ENCODE measurements at places on chromosomes 3 and 15.
A peak's percentile ranks its signal among the peaks of the same experiment; 100 is the strongest.

- DNase-seq: peak; percentile 69
Observed at GRCh38 chr3:125141596-125142419, 70.7 kb downstream of the SLC12A8 start.

DNA sequence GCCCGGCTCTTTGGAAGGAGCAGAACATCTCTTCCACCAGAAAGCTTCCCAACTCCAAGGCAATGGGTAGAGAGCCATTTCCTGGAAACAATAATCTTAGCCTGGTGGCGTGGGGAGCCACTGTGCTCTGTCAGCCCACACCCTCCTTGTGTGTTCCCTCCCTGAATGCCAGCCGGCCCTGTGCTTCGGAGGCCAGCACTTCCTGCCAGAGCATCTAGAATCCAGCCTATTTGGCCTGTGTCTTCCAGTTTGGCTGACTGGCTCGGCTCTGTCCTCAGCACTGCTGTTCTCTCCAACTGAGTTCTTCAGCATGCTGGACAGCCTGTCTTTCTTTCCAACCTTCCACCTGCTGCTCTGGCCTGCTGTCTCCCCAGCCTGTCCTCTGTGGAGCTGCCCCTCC, 349.3 kb downstream of the MFSD1 start:
- no peak for DNase-seq

DNA sequence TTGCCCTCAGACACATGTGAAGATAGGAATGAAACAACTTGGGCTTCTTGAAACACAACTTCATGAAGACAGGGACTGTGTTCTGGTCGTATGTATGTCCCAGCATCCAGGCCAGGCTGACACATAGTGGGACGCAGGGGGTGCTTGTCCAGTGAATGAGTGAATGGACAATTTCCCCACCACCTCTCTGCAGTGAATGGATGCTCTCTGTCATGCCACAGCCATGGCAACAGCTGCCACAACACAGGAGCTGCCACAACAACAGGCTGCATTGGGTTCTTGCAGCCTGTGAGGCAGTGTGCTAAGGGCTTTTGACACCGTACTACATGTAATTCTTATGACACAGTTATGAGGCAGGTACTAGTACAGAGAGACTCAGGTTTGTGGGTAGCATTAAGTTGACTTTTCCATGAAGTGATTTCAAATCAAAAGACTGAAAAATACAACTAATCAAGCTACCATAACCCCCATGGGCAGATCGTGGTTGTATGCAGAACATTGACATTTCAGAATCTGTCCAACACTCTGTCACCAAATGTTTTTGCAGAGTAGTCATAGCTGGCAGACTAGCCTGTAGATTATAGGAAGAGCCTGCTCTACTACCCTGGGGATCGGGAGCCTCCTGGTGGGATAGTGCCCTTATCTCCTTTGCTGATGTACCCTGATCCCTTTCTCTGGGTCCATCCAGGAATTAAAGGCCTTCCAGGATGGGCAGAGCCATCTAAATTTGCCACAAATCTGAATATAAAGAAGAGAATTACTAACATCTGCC, 40.8 kb downstream of the CLSTN2 start:
- DNase-seq: no peak

GRCh38 chr15:41161736-41162135, 45.7 kb upstream of the INO80 start:
- DNase-seq: no peak

- DNase-seq: no peak
Observed at GRCh38 chr3:188330138-188330537, 176.2 kb downstream of the LPP start.

DNA sequence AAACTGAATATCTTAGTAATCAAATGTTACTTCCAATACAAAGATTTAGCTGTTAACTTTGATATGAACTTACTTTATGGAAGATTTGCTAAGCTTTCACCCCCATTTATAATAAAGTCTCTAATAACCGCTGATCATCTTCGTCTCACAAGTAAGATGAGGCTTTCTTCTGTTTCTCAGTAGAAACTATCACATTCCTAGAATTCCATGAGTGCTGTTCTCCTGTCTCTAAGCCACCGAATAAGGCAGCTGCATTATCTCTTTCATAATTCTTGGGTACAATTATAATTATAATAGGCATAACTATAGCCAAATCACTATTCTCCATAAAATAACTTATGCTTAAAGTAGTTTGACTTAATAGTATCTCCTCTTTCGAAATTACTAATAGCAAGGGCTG, 18.3 kb upstream of the SETMAR start:
- no peak for DNase-seq

DNA sequence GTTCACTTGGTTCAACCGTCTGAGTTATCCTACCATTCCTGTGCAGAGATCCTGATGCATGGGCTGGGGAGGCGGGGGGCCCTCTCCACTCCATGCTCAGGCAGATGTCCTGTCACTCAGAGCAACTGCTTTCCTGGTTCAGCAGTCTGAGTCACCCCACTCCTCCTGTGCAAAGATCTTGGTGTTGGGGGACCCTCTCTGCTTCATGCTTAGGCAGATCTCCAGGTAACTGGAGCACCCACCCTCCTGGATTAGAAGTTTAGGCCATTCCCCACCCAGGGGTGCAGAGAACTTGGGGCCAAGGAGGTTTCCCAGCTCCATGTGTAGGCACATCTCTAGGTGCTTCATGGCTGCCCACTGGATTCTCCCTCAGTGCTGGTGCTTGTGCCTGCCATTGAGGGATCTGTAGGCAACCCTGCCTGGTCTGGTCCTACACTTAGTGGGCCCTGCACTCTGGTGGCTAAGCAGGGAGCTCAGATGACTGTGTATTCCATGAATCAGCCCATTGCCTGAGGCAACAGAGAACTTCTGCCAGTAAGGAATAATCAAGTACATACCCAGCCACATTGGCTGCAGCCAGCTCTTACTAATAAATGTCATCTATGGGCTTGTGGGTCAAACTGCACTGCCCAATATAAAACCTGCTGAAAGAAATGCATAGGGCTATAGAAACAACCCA, 465.4 kb upstream of the THBS1 start:
- DNase-seq: no peak

- no peak for DNase-seq
Observed at GRCh38 chr3:114411811-114412803, 118.3 kb downstream of the TIGIT start.

- DNase-seq: no peak
Observed at GRCh38 chr3:8239718-8240695, 261.6 kb upstream of the LMCD1 start.

DNA sequence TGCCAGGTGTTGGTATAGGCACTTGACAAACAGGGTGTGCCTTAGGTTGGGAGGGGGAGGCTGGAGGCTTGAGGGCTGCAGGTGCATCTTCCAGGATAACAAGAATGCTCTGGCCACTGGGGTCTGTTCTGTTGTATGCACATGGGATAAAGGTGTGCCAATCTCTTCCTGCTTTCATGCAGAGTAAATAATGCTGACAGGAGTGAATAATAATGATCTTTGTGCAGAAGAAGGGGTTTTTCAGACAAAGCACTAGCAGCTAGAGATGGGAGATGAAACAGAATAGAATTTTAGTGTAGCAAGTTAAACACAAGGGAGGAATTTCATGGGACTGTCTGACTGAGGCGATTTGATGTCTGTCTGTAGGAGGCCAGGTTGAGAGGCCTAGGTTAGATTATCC, 1.9 kb upstream of the ROPN1 start:
- no peak for DNase-seq

DNA sequence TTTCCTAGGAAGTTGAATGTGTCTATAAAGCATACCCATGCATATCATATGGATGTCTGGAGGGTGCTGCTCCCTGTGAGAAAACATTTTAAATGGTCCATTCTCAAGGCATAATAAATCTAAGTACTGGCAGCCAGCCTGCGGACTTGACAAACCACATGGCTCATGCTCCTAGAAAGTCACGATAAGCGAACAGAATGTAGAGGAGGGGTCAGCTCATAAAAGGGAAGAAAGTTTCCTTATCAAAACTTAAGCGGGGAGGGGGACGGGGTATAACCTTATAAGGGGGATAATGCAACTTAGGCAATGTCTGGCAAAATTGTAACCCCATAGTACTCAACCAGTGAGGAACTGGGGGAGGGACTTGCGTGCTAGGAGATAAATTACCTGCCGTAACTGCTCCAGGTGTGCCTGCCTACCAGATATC, 159.8 kb upstream of the LMCD1 start:
- DNase-seq: no peak

DNA sequence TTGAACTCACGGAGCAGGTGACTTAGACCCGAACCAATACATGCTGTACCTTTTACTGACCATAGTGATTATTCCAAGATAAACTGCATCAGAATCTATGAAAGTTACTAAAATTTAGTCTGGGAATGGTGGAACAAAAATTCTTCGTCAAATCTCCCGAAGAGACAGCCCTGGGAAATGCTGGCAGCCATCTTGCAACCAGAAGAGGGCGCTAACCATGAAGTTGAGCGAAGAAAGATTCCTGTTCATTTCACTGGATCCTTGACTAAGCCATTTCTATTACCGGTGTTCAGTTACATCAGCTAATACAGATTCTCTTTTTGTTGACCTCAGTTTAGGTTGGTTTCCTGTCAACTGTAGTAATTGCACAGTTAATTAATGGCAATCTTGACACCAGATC, 199.6 kb downstream of the SLC9A9 start:
- DNase-seq: no peak

DNA sequence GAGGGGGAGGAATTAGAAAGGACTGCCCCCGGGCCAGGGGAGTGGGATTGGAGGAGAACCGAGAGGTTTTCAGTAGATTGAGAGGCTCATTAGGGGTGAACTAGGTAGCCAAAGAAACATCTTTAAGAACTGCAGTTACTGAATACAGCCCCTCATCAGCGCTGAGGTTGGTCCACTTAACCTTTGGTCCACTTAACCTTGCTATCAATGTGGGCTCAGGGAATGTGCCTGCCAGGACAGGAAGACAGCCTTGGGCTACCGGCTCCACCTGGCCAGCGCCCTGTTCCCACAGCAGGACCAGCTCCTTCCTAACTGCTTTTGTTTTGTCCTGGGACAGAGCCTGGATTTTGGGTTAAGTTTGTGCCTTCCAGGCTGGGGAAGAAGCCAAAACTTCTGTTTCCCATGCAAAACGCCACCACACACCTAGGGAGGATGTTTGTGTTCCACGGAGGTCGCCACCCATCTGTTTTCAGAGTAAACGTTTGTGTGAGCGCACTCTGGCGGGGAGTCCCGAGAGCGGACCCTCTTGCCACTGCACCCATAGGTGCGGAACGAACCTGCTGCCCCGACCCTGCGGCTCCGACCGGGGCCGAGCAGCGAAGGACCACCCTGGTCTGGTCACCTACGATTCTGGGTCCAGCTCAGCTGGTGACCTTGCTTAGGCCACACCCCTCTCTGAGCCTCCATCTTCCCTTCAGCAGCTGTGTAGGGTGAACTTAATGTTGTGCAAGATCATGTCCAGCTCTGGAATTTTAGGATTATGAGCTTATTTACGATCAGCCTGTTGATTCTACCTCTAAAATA, 107.4 kb downstream of the VGLL4 start:
- DNase-seq: no peak

GRCh38 chr3:39124876-39125840, 17.7 kb downstream of the TTC21A start:
- DNase-seq: no peak

DNA sequence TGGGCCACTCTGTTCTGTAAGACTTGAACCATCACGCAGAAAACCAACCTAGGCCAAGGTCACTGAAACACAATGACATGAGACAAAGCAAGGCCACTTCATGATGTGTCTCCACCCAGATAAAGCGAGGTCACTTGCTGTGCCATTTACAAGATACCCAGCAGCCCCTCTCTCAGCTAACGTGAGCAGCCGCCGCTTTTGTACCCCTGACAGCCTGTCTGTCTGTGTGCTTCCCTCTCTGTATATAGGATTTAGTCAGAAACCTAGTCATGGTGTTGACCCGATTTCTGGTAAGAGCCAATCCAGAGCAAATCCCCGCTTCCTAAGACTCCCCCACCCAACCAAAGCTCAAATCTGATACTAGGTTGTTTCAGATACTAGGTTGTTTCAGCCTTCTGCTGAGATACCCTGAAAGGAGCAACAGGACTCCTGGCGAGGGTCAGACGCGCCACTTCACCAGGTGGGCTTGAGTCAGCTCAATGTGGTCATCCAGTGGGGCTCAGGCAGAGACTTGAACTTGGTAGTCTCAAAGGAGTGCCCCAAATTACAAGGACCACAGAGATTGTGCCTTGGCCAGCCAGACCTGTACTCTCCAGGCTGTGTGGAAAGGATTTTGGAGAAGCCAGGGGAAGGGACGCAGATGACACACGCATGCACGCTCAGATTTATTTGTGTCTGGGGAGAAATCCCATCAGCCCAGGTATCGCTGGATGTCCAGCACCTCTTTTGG, 3.1 kb upstream of the ZXDC start:
- no peak for DNase-seq

GRCh38 chr3:32816439-32817256, 1.1 kb upstream of the TRIM71 start:
- DNase-seq: no peak

GRCh38 chr3:195727606-195728195, 6.9 kb downstream of the MUC20 start:
- DNase-seq: no peak

DNA sequence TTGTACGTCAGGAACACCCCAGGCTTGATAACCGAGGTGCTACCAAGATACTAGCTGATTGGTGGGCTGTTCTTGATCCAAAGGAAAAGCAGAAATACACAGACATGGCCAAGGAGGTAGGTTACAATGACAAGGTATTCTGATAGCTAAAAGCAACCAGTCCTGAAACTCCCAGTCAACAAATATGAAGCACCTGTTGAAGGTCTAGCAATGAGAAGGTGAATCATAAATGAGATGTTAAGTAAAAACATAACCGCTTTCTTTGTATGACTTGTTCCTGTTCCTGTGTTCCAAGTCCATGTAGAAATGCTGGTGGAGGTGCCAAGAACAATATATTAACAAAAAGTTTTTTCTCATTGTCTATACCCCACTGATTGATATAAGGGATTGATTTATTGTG, 194.0 kb downstream of the BBX start:
- no peak for DNase-seq

- no peak for DNase-seq
Observed at GRCh38 chr15:100829457-100829856, 50.2 kb upstream of the ALDH1A3 start.

DNA sequence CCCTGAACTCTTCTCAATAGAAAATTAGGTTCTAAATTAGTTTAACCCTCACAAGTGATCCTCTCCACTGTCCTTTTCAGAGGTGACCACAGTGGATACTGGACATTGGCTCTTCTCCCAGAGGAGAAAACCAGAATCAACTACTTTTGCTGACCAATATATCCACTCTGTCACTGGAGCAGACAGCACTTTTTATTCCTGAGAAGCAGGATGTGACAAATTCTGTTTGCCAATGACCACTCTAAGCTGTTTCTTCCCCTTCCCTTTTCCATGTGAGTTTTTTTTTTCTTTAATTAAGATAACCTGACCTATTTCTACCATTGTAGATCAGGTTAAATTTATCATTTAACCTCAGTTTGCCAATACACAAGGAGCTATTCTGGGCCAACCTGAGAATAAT, 79.7 kb upstream of the ZNF280D start:
- DNase-seq: no peak

- DNase-seq: peak; percentile 79
Observed at GRCh38 chr3:15271785-15272381, 60.5 kb downstream of the SH3BP5 start.

All from activated effector memory CD4-positive, alpha-beta T cell treated with Interleukin-2 at 50 U/mL for 16 hours (primary cell).